ENCODE measurements at places on chromosomes 7 and 10. TPM values are rescaled to one million over a fixed set of nuclear protein-coding genes. Genes with fewer than 3 reads are reported as not detected.
A peak's percentile ranks its signal among the peaks of the same experiment; 100 is the strongest.

The DDX56 gene
- 74.0 TPM for total RNA-seq

The MRLN gene
- not detected for total RNA-seq

The GIMAP7 gene
- total RNA-seq: 41.6 TPM

The GIMAP5 gene
- total RNA-seq: 32.1 TPM

The GARIN1A gene
- total RNA-seq: not detected

GRCh38 chr10:114024876-114025610, 18.6 kb upstream of the ADRB1 start:
- H3K36me3 ChIP-seq: no peaks in the 10 kb centered on the region
- H3K27me3 ChIP-seq: peaks cover 32% of the 10 kb centered on the region
- H3K4me3 ChIP-seq: peak overlapping the region; percentile 28
- peak overlapping the region; percentile 64 for H3K27ac ChIP-seq
- peaks cover 30% of the 10 kb centered on the region for H3K4me1 ChIP-seq
- DNase-seq: peak; percentile 54

DNA sequence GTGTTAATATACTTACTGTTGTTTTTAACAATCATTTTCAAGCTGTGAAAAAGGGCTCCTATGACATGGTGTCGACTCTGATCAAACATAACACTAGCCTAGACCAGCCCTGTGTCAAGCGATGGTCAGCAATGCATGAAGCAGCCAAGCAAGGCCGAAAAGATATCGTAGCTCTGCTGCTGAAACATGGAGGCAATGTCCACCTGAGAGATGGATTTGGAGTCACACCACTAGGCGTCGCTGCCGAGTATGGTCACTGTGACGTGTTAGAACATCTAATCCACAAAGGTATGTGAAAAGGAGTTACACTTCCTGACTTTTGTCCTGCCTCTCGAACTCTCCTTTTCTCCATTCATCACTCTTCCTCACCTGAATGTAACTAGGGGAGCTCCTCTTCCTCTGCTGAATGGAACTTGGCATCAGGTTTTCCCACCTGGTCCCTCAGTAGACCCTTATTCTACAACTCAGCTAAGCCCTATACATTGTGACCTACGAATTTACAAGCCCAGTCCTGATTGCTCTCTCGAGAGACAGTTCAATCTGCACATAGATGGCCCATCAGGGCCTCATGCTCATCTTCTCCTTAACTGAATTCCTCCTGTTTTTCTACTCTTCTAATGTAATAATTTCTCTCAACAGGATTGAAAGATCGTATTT, 23.0 kb downstream of the ASB15 start:
- no peaks in the 10 kb centered on the region for H3K27me3 ChIP-seq
- peak; percentile 79 for DNase-seq
- H3K27ac ChIP-seq: no peak overlapping the region
- H3K4me1 ChIP-seq: no peaks in the 10 kb centered on the region
- H3K4me3 ChIP-seq: no peak overlapping the region
- H3K36me3 ChIP-seq: no peaks in the 10 kb centered on the region

DNA sequence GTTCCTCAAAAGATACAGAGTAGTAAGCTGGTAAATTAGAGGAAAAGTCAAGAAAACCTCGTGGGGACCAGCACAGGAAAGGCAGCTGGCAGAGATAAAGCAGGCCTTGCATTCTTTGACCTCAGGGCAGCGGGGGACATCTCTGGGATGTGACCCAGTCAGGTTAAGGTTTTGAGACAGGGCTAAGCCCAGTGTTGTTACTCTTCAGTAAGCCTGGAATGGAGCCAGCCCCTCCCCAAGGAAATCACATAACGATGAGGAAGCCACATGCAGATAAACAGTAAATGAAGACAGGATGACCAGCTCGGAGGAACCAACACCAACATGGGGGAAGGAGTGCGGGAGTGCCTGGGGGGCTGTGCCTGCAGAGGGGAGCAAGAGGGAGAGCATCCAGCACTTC, 99.6 kb downstream of the JAZF1 start:
- no peak for DNase-seq
- H3K4me1 ChIP-seq: no peaks in the 10 kb centered on the region
- H3K4me3 ChIP-seq: no peak overlapping the region
- H3K36me3 ChIP-seq: no peaks in the 10 kb centered on the region
- no peak overlapping the region for H3K27ac ChIP-seq

- H3K36me3 ChIP-seq: no peaks in the 10 kb centered on the region
- H3K4me1 ChIP-seq: no peaks in the 10 kb centered on the region
- peaks cover 8% of the 10 kb centered on the region for H3K27me3 ChIP-seq
- H3K4me3 ChIP-seq: no peak overlapping the region
Observed at GRCh38 chr10:6781133-6781770, 201.2 kb upstream of the PRKCQ start.

DNA sequence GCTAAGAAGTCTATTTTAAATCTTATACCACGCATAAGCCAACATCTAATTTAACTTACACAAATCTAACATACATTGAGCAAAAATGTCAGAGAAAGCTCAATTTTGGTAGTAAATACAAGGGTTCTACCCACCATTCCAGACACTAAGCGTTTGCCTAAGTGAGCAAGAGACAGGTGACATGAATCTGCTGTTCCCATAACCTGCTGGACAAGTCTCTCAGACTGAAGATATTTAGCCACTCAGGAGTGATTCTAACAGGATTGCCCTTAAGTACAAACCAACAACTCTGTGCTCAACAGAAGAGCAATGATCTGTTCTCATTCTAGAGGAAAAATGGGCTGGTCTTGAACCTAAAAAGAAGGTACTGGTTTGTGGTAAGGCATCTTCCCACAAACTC, 18.8 kb downstream of the EZH2 start:
- H3K36me3 ChIP-seq: peaks cover 33% of the 10 kb centered on the region
- peaks cover 54% of the 10 kb centered on the region for H3K4me1 ChIP-seq
- no peak for DNase-seq
- H3K27ac ChIP-seq: no peak overlapping the region

GRCh38 chr10:13740461-13740860, 153.7 kb downstream of the PRPF18 start:
- peaks cover 4% of the 10 kb centered on the region for H3K4me1 ChIP-seq
- H3K27ac ChIP-seq: no peak overlapping the region
- no peak overlapping the region for H3K4me3 ChIP-seq
- no peaks in the 10 kb centered on the region for H3K27me3 ChIP-seq

GRCh38 chr10:28794986-28795385, 117.7 kb downstream of the BAMBI start:
- no peaks in the 10 kb centered on the region for H3K36me3 ChIP-seq
- no peaks in the 10 kb centered on the region for H3K27me3 ChIP-seq
- H3K27ac ChIP-seq: no peak overlapping the region
- DNase-seq: no peak
- H3K4me1 ChIP-seq: no peaks in the 10 kb centered on the region
- H3K4me3 ChIP-seq: no peak overlapping the region

- H3K36me3 ChIP-seq: no peaks in the 10 kb centered on the region
- no peak overlapping the region for H3K4me3 ChIP-seq
- H3K4me1 ChIP-seq: no peaks in the 10 kb centered on the region
- no peak for DNase-seq
Observed at GRCh38 chr7:85004402-85004801, 182.5 kb downstream of the SEMA3D start.

DNA sequence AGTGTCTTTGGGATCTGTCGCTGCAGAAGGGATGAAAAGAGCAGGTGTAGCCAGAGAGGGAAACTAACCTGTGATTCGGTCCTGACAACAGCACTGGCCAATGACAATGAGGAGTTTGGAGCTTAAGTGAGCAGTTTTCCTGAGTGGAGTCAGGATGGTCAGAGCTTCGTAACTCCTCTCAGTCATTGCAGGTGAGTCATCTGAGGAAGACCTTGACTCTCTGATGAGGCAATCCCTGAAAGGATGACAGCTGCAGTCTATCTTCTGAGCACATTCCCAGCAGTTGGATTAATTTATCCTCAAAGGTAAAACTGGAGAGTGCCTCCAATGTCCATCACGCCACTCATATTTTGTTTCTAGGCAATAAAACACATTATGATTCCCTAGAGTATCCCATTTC, 401.9 kb downstream of the POM121L12 start:
- H3K36me3 ChIP-seq: no peaks in the 10 kb centered on the region
- no peaks in the 10 kb centered on the region for H3K4me1 ChIP-seq
- no peak overlapping the region for H3K4me3 ChIP-seq
- DNase-seq: no peak
- H3K27ac ChIP-seq: no peak overlapping the region

DNA sequence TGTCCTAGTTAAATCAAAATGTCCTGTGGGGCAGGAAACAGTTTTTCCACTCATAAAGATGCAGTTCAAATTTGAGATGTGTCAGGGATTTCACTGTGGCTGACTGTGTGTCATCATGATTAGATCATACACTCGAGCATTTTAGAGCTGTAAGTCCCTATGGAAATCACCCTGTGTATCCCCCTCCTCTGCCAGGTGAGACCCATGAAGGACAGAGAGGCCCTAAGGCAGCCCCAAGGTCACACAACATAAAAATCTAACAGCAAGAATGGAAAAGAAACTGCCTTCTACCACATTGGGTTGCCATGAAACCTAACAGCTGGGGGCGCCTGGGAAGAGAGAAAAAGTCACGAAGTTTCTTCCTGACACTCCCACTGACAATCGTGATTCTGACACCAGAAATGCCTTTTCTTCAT, 135.8 kb downstream of the KCNMA1 start:
- H3K36me3 ChIP-seq: no peaks in the 10 kb centered on the region
- no peak overlapping the region for H3K27ac ChIP-seq
- no peaks in the 10 kb centered on the region for H3K27me3 ChIP-seq
- no peaks in the 10 kb centered on the region for H3K4me1 ChIP-seq
- H3K4me3 ChIP-seq: no peak overlapping the region

DNA sequence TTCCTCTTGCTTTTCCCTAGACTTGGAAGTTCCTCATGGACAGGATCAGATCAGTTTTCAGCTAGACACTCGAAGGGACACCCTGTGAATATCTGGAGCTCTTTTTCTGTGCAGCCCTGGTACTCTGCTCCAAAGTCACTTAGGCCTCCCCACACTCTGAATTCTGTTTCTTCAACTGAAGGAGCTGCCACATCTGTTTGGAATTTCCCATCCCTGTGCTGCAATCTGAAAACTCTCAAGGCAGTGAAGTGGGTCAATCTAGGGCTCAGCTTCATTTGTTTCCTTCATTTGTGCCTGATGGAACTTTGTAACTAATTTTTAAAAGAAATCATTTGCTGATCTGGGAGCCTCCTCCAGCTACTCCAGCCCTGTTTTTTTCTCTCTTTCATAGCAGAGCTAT, 9.6 kb downstream of the EPC1 start:
- no peak overlapping the region for H3K4me3 ChIP-seq
- DNase-seq: no peak
- peaks cover 96% of the 10 kb centered on the region for H3K4me1 ChIP-seq

DNA sequence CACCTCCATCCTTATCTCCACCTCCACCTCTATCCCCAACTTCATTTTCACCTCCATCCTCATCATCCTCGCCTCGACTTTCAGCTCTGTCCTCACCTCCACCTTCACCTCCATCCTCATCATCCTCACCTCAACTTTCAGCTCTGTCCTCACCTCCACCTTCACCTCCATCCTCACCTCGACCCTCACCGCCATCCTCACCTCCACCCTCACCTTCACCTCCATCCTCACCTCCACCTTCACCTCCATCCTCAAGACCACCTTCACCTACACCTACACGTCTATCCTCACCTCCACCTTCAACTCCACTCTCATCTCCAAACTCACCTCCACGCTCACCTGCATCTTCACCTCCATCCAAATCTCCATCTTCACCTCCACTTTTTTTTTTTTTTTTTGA, 12.0 kb upstream of the RABGEF1 start:
- H3K4me1 ChIP-seq: no peaks in the 10 kb centered on the region
- DNase-seq: no peak
- no peak overlapping the region for H3K4me3 ChIP-seq
- H3K27me3 ChIP-seq: no peaks in the 10 kb centered on the region

DNA sequence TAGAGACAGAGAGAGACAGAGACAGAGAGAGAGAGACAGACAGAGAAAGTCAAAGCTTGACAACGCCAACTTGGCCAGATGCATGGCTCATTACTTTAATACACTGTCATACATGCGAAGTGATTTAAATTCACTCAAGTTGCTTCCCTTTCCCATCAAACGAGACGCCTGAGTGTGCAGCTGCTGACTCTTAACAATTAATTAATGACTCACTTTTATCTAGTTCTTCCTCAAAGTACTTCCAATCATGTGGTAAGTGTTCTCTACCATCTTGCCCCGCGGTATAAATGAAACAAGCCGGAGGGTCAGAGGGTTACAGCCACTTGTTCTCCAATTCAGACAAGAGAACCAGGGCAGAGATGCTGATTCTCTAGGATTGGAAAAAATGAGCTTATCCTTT, 90.8 kb downstream of the SFMBT2 start:
- peak overlapping the region; percentile 18 for H3K27ac ChIP-seq
- H3K4me1 ChIP-seq: peaks cover 45% of the 10 kb centered on the region
- no peaks in the 10 kb centered on the region for H3K27me3 ChIP-seq

GRCh38 chr7:2515424-2516193, 4.0 kb upstream of the LFNG start:
- no peak overlapping the region for H3K27ac ChIP-seq
- H3K36me3 ChIP-seq: no peaks in the 10 kb centered on the region
- H3K4me3 ChIP-seq: no peak overlapping the region

DNA sequence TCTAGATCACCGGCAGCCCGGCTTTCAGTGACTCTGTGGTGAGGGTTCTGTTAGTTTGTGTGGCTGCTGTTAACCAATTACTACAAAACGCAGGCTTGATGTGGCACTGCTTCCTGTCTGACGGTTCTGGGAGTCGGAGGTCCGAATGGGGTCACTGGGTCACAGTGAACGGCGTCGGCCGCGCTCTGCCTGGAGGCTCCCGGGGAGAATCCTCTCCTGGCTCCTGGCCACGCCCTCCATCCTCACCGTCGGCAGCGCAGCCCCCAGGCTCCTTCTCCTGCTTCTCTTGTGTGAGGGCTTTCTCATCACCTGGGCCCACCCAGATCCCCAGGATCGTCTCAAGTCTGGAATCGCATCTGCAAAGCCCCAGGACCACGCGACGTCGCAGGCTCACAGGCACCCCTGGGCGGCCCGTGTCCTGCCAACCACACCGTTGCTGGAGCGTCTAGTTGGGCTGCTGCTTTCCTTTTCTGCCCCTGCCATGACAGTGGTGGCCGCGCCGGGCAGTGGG, 31.8 kb upstream of the NKX6-2 start:
- no peaks in the 10 kb centered on the region for H3K36me3 ChIP-seq
- H3K27me3 ChIP-seq: peaks cover 13% of the 10 kb centered on the region
- no peak for DNase-seq
- no peaks in the 10 kb centered on the region for H3K4me1 ChIP-seq
- H3K4me3 ChIP-seq: no peak overlapping the region

DNA sequence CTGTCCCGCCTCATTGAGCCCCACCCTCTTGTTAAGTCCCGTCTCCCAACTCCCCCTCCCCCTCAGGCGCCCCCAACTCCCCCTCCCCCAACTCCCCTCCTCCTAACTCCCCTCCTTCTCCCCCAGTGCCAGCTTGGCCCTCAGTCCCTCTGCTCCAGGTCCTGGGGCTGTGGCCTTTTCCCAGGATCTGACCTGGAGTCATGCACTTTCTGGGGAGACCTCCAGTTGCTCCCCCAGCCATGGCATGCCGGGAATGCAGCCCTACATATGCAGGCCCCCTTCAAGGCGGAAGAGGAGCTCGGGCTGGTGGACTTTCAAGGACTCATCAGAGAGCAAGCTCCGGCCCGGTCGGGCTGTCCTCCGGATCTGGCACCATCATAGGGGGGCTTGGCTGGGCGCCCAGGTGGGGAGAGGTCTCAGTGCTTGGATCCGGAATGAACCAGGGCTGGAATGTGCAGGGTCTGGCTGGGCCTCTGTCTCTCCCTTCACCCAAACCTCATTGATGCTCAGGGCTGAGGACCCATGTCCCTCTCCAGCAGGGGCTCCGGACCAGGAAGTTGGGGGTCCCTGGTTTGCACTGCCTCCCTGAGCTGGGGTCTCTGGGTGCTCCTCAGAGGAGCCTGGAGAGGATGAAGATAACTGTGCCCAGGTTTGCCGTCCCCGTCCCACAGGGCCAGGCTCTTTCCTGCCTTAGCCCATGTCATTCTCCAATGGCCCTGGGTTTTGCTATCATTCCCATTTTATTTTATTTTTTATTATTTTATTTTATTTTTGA, 41.1 kb downstream of the TMEM270 start:
- no peaks in the 10 kb centered on the region for H3K4me1 ChIP-seq
- DNase-seq: no peak
- H3K27me3 ChIP-seq: no peaks in the 10 kb centered on the region
- H3K36me3 ChIP-seq: no peaks in the 10 kb centered on the region
